ENCODE measurements at places on chromosomes 1 and 21. TPM values are rescaled to one million over a fixed set of nuclear protein-coding genes. Genes with fewer than 3 reads are reported as not detected.

Gene KRTAP19-3
- total RNA-seq: not detected

Gene PRAMEF6
- total RNA-seq: not detected

Gene C21orf91
- 13.1 TPM for total RNA-seq

Gene CDK11A
- total RNA-seq: 9.8 TPM

Gene OR2AK2
- total RNA-seq: not detected

Gene CD1E
- total RNA-seq: not detected

Gene BARHL2
- not detected for total RNA-seq

Gene TAF12
- 26.2 TPM for total RNA-seq

Gene LRRN2
- not detected for total RNA-seq

Gene SLC30A10
- total RNA-seq: not detected

Gene SPRR2E
- not detected for total RNA-seq

Gene HTR6
- 0.09 TPM for total RNA-seq

Gene CRP
- not detected for total RNA-seq

Gene CELSR2
- 0.90 TPM for total RNA-seq

Gene MTF1
- total RNA-seq: 4.7 TPM

Gene PATJ
- 14.2 TPM for total RNA-seq

Gene ARID1A
- total RNA-seq: 17.4 TPM

Gene MAB21L3
- total RNA-seq: 0.18 TPM

Gene IFI44L
- 17.7 TPM for total RNA-seq
